ENCODE measurements at places on chromosomes 1 and 21.

DNA sequence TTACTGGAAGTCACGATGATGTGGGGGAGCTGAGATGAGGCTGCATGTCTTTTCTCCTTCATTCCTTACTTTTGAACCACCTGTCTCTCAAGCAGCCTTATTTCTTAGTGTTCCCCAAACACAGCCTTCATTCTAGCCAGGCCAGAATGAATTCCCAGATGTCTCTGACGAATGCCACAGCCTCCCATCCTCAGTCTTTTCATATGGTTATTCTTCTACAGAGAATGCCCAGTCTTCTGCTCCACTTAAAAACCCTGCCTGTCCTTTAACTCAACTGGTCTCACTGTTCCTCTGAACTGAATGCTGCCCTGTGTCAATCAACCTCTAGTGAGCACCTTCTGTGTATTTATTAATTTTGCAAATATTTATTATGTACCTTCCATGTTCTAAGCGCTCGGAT is 156.2 kb downstream of the PLA2G4A start:
- DNase-seq = no peak

DNA sequence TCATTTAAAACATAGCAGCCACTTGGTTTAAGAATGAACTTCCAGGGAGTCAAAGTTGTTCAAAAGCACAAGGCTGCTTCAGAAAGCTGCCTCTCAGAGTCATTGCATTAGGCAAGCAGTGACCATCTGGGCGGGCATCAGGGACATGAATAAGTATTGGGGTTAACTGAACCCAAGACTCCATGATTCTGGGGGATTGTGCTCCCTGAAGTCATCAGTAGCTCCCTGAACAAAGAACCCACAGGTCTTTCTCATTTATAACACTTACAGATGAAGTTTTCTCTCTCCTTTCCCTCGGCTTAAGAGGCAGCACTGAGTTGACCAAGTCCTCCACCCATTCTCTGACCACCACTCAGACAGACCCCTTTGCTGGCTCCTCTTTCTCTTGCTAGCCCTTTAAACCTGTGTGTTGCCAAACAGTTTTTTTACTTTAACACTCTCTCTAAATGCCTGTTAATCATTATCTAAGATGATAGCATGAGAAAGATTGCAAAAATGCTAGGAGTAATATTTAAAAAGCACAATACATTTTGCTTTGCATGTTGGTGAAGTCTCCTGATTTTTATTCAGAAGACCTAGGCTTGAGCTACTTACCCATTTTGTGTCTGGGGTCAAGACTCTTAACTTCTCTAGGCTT is 77.0 kb upstream of the ARHGAP29 start:
- DNase-seq = no peak

DNA sequence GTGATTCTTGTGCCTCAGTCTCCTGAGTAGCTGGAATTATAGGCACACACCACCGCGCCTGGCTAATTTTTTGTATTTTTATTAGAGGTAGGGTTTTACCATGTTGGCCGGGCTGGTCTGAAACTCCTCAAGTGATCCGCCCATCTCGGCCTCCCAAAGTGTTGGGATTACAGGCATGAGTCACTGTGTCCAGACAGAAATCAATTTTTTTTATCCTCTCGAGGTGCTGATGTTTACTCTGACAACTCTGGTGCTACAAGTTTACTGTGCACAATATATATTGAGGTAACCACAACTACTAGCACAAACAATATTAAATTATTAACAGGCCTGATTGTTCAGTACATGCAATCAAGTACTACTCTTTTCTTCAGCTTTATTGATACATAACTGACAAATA is 39.7 kb downstream of the F13B start:
- DNase-seq = no peak

DNA sequence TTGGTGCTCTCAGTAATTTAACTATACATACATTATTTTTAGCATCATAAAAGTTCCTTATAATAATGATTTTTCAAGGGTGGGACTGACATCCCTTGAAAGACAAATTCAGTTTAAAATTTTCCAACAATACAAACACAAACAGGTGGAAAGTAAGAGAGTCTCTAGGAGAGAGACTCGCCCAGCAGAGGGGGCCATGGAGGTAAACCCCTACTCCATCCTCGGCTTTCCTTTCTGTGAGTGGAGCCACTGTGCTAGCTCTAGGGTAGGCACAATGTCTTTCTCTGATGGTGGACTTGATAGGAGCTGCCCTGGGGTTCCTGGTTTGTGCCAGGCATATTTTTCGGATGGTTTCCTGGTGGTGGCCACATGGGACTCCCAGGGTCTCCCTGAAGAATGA is 8.3 kb downstream of the CSMD2 start:
- no peak for DNase-seq

DNA sequence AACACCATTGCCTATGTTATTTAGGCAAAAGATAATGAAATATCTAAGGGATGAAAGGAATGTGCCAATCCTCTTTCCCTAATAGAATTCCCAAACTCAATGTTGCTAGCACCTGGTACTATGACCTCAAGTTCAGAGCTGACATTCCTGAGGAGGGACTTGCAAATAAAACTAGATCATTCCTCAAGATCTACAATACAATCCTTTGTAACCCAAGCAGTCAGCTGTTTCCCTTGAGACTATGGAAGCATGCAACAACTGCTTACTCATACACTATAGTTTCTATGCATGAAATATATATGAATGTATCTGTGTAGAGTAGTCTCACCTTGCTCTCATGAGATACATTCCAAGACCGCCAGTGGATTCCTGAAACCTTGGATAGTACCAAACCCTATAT is 65.0 kb downstream of the ABL2 start:
- DNase-seq = no peak

DNA sequence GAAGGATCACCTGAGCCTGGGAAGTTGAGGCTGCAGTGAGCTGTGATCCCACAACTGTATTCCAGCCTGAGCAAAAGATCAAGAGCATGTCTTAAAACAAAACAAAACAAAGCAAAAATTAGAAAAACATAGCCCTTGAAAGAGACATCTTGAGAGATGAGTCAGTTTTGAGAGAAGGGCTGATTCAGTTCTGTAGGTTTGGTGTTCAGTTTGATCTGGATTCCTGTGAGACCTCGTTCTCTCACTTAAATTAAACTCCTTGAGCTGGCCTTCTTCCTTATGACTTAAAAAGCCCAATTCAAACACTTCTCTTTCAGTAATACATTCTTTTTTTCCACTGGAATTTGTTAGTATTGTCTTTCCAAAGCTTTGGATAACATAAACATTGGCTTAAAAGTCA is 164.2 kb downstream of the NRIP1 start:
- DNase-seq = no peak

DNA sequence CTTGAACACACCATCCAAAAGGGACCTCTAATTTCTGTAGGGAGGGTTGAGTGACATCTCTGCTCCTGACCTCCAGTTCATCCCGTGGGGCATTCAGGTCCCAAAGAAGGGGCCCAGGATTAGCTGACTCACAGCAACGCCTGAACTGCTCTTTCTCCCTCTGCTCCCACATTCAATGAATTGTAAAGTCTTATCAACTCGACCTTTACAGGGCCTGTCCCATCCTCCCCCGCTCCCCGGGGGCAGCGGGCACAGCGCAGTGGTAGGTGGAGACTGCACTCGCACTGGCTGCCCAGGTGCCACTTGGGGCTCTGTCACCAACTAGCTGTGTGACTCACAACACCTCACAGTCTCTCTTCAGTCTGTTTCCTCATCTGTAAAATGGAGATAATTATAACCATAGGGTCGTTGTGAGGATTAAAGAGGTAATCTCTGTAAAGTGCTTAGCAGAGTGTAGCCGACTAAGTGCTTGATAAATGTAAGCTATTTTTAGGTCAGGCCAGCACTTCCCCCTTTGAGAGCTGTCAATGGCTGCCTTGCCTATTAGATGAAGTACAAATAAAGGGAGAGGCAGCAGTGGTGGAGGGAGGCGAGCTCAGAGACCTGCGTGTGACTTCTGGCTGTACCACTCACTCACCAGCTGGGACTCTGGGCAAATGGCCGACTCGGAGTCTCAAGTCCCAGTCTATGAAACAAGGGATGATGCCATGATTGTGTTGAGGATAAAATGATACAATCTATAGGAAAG is 637 bp upstream of the MYBPHL start:
- no peak for DNase-seq

GRCh38 chr1:81551946-81552345 is 248.8 kb upstream of the ADGRL2 start:
- DNase-seq = no peak

DNA sequence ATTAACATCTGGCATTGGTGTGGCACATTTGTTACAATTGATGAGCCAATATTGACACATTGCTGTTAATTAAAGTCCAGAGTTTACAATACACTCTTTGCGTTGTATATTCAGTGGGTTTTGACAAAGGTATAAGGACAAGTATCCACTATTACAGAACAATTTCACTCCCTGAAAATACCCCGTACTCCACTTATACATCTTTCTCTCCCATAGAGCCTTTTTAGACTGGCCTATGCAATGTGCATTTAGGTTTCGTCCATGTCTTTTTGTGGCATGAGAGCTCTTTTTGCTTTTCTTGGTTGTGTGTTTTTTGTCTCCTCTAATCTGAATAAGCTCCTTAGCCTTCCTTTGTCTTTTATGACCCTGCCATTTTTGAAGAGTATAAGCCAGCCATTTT is 40.6 kb upstream of the TSNAX start:
- no peak for DNase-seq

GRCh38 chr1:246856371-246856770 is 75.4 kb downstream of the AHCTF1 start:
- DNase-seq = no peak

- no peak for DNase-seq
Observed at GRCh38 chr1:38758820-38759219, 100.8 kb downstream of the RRAGC start.

DNA sequence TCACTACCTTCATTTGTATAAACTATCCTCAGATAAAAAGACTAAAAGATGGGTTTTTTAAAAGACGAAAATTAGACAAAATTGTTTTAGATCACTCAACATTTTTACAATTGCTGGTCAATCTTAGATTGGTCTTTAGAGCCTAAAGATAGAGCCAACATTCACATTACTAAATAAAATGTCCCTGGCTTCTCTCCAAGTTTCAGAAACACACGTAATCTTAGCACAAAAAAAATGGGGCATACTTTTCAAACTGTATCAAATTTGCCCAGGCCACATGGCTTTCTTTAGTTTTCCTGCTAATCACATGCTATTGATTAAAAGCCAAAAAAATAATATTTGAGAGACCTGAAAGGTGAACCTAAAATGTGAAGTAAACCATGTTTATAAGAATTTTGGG is 288.1 kb downstream of the DPYD start:
- DNase-seq = no peak

DNA sequence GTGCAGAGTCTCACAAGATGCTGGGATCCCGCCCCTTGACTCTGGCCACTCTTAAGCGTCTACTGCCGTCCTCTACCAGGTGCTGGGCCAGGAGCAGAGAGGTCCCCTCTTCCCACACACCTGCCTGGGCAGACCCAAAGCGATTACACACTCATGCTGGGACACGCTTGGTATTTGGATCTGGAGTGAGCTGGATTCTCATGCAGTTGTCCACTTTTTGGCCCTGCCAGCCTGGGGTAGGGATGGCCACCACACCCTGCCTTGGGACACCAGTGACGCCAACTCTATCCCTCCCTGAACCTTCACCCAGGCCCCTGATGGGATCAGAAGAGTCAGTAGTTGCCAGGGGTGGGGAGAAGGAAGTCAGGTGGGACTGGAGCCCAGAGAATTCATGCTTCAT is 28.6 kb downstream of the ITPKB start:
- no peak for DNase-seq

DNA sequence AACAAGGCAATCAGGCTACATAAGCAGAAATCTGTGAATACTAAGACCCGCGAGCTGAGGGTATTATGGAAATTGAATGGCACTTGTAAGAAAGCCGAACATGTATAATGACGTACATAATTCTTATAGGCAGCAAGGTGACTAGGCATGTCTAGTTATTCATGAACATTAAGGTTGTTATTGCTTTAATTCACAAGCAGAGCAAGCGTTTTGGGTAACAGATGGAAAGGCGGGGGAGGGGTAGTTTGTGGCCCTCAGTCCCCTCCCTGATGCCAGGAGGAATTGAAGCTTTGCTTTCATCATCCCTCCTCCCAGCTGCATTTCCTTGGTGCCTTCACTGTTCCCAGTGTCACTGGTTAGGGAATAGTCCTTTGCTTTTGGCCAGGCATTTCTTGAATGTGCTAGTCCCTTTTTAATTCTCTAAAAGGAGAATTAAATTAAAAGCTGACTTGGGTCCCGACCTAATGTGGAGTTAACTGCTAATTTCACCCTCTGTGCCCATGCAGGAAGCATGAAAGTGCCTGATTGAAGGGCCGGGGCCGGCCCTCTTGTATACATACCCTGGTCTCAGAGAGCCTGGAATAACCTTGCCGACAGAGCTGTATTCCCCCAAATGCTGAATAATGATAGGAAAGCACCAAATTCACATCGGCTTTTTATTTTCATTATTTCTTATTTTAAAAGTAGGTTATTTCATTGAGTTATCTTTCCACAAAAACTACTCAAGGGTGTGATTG is 42.5 kb downstream of the RYR2 start:
- DNase-seq = no peak

DNA sequence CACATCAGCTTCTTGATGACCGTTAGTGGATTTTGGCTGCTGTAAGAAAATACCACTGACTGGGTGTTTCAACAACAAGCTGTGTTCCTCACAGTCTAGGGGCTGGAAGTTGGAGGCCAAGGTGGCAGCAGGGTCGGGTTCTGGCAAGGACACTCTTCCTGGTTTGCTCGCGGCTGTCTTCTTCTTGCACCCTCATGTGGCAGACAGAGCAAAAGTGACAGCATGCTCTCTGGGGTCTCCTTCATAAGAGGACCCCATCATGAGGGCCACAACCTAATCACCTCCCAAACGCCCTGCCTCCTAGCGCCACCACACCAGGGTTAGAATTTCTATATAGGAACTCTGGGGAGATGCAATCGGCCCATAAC is 18.6 kb upstream of the TSPEAR start:
- peak; percentile 9 for DNase-seq

DNA sequence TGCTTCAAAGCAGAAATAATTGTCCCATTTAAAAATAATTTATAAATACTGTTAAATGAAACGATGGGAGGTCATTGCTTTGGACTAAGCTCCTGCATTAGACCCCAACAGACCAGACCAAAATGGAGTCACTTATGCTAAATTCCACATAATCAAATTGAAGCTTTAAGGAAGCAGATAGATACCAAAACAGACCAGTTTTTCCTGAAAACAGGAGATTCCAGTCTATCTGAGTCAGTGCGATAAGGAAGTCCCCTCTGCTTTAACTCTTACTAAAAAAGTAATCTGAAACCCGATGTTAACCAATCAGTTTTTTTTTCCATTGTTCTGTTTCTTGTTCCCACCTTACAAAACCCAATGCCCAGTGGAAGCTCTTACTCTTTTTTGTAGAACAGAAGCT is 16.2 kb upstream of the DNASE2B start:
- DNase-seq = no peak

Data from left hindlimb (tissue), 1 donor.